Transverse colon (tissue), 4 donors: ENCODE measurements at places on chromosomes 1 and 21. TPM values are rescaled to one million over a fixed set of nuclear protein-coding genes. Genes with fewer than 3 reads are reported as not detected.

The PLA2G2C gene
- total RNA-seq, result 0.16 TPM

The KRTAP7-1 gene
- total RNA-seq, result not detected

GRCh38 chr1:90336552-90337324, 341.8 kb downstream of the ZNF326 start:
- no peaks in the 10 kb centered on the region for H3K27me3 ChIP-seq
- no peak for DNase-seq
- H3K4me1 ChIP-seq, result no peaks in the 10 kb centered on the region
- H3K27ac ChIP-seq, result no peak overlapping the region

DNA sequence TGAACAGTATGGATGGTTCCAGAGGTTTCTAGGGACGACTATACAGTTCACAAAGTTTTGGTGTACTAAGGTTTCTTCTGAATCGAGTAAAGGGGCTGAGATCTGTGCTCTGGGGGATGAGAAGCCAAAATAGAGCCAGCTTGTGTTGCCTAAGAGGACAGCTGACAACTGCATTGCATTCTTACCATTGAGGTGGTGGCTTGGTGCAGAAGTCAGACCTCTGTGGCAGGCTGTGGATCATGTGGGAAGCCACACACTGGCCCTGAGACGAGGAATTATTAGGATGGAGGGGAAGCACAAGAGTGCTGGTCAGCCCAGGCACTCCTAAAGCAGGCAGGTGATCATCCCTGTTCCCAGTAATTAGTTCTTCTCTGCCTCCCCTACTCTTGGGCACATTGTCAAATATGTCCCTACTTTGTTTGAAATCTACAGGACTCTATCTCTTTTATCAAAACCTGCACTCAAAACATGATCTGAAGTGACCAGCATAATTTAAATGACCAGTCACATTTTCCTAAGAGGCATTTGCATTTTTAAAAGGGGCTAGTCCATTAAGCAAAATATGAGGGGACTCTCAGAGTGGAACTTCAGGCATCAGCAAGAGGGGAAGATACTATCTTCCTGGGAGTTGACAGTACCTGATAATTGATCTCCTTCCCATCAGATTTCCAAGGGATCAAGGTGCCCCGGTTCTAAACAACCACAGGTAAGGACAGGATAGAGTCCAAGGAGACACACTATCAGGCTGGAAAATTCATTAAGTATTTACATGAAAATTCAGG, at the start of gene FCRLB:
Gene FCRLB (plus strand): TSS at position 589 of the 782 bp plus-strand sequence. CDS start 1,129 bp downstream, outside the sequence.
- no peak for DNase-seq
- H3K36me3 ChIP-seq, result no peaks in the 10 kb centered on the region
- H3K4me1 ChIP-seq, result peaks cover 8% of the 10 kb centered on the region
- H3K27ac ChIP-seq, result no peak within 1 kb of the TSS

GRCh38 chr1:100942304-100943046, 46.6 kb downstream of the SLC30A7 start:
- H3K4me1 ChIP-seq, result no peaks in the 10 kb centered on the region
- no peak for DNase-seq
